ENCODE measurements at places on chromosomes 11 and 22.

DNA sequence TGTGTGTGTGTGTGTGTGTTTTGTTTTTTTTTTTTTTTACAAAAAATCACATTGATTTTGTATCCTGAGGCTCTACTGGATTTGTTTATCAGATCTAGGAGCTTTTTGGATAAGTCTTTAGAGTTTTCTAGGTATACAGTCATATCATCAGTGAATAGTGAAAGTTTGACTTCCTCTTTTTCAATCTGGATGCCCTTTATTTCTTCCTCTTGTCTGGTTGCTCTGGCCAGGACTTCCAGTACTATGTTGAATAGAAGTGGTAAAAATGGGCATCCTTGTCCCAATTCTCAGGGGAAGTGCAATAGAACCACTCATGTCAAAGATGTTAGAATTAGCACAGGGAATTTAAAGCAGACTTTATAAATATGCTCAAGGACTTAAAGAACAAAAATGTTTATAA is 32.6 kb upstream of the PRDM11 start:
- DNase-seq, result peak; percentile 65

GRCh38 chr22:35958334-35958733 is 70.3 kb downstream of the RBFOX2 start:
- no peak for DNase-seq

DNA sequence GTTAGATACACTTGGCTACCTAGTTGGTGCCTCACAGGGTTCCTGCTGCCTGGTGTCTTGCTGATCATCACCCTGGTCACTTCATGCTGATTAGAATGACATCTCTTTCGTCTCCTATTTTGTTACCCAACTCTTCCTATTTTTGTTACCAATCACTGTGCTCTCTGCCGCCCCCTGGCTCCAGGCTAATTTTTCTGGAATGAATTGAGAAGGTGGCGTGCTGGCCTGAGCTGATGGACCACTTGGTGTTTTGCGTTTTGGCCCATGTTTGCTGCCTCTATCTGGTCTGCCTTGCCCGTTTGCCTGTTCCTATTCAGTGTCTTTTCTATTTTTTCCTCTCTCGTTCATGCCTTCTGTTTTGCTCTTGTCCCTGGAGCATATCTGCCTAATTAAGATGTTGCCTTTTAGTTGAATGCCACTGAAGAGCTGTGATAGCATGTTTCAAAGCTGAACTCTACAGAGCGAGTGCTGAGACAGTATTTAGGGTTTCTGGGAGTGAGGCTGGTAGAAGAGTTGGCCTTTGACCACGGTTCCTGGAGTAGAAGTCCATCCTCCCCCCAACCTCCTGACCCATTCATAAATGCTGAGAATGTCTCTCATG is 5.9 kb upstream of the ATF4 start:
- DNase-seq, result peak; percentile 54

- DNase-seq, result no peak
Measured at GRCh38 chr11:68867066-68867465, 25.4 kb upstream of the CPT1A start.

- no peak for DNase-seq
Measured at GRCh38 chr11:623999-624704, 603 bp downstream of the CDHR5 start.

DNA sequence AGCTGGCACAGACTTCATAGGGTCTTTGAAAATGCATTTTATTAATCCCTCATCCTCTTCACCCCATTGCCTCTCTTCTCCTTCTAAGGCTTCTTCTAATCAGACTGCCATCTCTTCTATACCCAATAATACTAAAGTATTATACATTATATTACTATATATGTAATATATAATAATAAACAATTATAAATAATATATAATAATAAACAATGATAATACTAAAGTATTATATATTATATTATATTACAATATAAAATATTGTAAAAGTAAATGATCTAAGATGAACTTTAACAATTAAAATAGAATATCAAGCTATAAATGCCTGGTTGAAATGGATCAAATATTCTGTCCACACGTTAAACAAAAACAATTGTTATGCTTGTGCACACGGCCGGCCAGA is 13.0 kb downstream of the SCGB2A1 start:
- DNase-seq, result no peak

DNA sequence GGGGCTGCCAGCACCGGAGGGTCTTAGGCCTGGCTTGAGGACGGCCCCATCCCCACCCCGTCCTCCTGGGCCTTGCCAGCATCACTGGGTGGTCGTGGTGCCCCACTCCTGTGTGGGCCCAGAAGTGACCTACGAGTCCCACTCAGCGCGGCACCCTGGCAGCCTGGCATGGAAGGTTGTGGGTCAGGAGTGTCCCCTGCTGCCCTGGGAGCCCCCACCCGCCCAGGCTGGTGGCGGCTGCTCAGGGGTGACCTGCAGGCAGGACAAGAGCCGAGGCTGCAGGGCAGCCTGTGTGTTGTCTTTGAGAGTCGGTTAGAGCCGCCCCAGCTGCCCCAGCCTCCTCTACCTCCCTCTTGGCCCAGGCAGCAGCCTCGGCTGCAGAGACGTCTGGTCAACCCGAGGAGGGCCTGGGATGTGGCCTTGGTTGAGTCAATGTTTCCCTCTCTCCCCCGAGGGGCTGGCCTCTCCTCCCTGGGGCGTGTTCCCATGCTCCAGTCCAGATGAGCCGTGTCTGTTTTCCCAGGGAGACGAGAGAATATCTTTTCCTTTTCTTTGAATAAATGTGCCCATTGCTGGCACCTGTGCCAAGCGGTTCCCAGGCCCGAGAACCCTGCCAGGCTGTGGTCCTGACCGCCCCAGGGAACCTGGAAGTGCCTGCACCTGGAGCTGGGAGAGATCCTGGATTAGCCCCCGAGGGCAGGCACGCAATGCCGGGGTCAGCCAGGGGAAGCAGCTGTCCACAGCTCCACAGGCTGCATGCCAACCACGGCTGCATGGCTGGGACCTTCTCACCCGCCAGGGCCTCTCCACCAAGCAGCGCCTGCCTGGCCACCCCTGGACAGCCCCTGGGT is 35.7 kb upstream of the MUC5AC start:
- no peak for DNase-seq

GRCh38 chr11:17528906-17529843 is 15.0 kb downstream of the USH1C start:
- DNase-seq, result no peak

- DNase-seq, result peak; percentile 30
Measured at GRCh38 chr22:39910876-39911613, 10.2 kb downstream of the GRAP2 start.

GRCh38 chr22:23251445-23252093 is 71.3 kb downstream of the BCR start:
- no peak for DNase-seq
